ENCODE measurements at places on chromosomes 7 and 10.

- no peak for DNase-seq
Measured at GRCh38 chr7:15686957-15687545, 568 bp upstream of the MEOX2 start.

DNA sequence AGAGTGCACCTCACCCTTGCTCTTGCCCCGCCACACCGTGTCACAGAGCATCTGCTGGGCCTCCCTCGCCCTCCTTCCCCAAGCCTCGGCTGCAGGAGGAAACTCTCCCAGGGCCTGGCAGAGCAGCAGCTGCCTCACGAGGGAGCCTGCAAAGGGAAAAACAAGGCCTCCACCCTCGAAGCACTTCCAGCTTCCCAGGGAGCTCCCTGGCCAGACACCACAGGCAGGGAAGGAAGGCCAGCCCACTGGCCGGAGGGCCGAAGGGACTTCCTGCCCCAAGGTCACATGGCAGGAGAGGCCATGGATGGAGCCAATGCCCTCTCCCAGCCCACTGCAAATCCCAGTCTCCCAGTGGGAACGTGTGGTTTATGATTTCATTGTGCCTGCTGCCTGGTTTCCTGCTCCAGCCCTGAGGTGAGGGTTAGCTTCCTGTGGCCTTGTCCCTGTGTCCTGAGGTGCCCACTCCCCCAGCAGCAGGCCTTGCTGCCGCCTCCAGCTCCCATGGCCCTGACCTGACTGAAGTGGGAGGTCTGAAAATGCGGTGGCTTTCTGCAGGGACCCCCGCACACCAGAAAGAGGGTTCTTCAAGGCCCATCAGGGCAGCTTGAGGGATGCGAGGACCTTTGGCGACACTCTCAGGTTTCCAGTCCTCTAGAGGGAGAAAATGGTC is 100.5 kb upstream of the PPIF start:
- no peak for DNase-seq

GRCh38 chr10:117797296-117797695 is 249.4 kb downstream of the RAB11FIP2 start:
- no peak for DNase-seq

DNA sequence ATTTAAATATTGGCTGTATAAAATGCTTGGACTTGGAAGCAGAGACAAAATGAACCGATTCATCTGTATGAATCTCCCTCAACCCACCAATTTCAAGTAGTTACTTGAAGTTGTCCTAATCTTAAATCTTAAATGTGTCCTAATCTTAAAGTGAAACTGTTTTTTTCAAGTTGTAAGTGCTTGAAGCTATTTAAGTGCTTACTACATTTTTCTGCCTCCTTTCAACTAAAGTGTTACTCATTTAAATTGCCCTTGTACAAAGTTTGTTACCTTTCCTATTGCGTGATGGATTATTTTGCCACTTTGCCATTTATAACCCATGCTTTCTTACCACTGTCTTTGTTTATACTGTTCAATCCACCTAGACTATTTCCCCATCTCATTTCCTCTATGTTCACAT is 2.8 kb downstream of the BCAP29 start:
- DNase-seq: no peak

Measured in epithelial cell of esophagus (primary cell).